Activated CD8-positive, alpha-beta memory T cell treated with anti-CD3 and anti-CD28 coated beads, Interleukin-2, amount 10 ng/mL, durations not matched to agents 7 days and 5 days (primary cell): ENCODE measurements at places on chromosomes 3 and 15.

GRCh38 chr3:151329363-151329762 is at the start of gene P2RY13:
P2RY13 (minus strand) TSS chr3:151329549; CDS start chr3:151329528, 21 bp downstream.
- no peak for DNase-seq

DNA sequence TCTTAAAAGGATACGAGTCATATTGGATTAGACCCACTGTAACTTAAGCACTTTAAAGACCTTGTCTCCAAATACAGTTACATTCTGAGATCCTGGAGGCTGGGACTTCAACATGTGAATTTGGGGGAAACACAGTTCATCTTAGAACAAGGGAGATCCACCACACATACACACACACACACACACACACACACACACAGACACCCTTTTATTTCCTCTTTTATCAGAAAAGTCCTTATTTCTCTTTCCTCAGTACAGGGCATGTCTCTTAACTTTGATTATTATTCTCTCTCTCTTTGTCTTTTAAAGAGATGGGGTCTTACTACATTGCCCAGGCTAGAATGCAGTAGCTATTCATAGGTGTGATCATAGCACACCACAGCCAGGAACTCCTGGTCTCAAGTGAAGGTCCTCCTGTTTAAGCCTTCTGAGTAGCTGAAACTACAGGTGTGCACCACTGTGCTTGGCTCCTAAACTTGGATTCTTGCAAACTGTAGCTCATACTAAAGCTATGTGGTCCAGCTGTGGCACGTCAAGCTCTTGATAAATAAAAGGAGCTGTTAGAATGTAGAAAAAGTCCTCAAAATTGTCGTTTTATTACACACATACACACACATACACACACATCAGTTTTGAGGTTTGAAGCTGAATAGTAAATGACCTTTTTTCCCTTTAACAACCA is 7.4 kb downstream of the GOLM2 start:
- no peak for DNase-seq

GRCh38 chr3:187931101-187931500 is 185.8 kb upstream of the BCL6 start:
- DNase-seq = no peak

GRCh38 chr3:100163787-100164186 is 49.5 kb upstream of the FILIP1L start:
- no peak for DNase-seq

- no peak for DNase-seq
These were observed 113.3 kb downstream of the PGPEP1L start for GRCh38 chr15:98894312-98894711.

DNA sequence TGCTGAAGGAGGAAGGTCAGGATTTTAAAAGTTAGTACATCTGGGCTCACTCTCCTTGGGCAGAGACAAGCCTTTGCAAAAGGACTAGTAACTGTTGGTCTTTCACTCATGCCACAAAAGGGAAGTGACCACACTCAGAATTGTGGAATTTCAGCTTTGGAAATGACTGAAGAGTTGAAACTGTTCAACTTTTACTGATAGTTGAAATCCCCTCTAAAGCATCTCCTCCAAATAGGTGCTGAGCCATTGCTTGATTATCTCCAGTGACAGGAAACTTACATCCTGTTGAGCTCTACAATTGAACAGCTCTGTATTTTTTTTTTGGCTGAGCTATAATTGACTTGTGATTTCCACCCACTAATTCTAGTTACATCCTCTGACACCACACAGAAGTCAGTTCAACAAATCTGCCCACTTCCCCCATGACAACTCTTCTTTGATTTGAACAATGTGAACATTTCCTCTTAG is 254.8 kb upstream of the TPRG1 start:
- peak; percentile 60 for DNase-seq

DNA sequence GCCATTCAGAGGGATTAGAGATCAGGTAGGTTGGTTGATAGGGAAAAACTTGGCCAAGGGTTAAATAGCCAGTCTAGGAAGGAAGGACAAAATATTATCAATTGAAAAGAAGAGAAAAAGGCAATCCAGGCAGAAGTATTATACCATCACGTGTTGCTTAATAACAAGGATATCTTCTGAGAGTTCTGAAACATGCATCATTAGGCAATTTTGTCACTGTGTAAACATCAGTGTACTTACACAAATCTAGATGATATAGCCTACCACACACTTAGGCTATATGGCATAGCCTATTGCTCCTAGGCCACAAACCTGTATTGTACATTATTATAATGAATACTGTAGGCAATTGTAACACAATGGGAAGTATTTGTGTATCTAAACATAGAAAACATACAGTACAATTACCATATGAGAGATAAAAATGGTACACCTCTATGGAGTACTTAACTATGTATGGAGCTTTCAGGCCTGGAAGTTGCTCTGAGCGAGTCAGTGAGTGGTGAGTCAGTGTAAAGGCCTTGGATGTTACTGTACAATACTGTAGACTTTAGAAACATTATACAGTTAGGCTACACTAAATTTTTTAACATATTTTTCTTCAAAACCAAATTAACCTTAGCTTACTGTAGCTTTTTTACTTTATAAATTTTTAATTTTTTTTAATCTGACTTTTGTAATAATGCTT is 2.7 kb downstream of the TEX55 start:
- DNase-seq = no peak

GRCh38 chr15:77630956-77631744 is 1.6 kb downstream of the LINGO1 start:
- DNase-seq = no peak

GRCh38 chr3:78221796-78222195 is 1181.9 kb downstream of the ROBO2 start:
- DNase-seq = no peak

- no peak for DNase-seq
These were observed 9.8 kb downstream of the PLEKHO2 start for GRCh38 chr15:64851503-64851840.

DNA sequence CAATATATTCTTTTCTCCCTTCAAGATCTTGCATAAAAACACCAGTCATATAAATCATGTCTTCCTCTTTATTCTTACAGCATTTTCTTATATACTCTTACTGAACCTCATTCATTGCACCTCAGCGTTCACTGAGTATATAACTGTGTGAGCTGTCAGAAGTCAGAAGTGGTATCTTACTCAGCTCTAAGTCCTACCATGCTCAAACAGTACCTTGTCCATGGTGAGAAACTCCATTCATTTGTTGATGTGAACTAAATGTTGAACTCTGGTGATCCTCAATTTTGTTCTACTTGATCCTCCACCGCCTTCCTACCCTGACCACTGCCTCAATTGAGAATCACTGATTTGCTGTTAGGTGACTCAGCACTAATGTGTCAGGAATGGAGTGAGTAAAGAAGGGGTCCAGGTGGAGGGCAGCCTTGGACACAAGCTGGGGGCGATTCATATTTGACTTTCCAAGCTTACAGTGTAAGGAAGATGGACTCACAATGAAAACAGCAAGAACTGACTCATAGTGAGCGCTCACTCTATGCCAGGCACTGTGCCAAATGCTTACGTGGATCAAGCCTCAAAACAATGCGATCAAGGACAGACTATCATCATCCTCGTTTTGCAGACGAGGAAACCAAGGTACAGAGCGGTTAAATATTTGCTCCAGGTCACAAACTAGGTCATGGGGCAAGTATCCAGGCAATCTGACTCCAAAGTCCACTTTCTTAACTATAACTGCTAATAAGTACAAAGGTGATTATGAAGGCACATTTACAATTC is 13.5 kb upstream of the ZFYVE19 start:
- no peak for DNase-seq
